A549 treated with AZD2906 at 1 μM for 4 hours (cell line): ENCODE measurements at places on chromosomes 6 and 20. TPM values are rescaled to one million over a fixed set of nuclear protein-coding genes. Genes with fewer than 3 reads are reported as not detected.

The TPBG gene
- 30.1 to 35.9 TPM (median 35.1 TPM) in 5 replicates for total RNA-seq

The KIAA0408 gene
- 5.1 to 5.8 TPM (median 5.6 TPM) in 5 replicates for total RNA-seq

The SASH1 gene
- total RNA-seq: 2.0 to 2.8 TPM (median 2.4 TPM) in 5 replicates

The ZGPAT gene
- 20.1 to 30.0 TPM (median 26.1 TPM) in 5 replicates for total RNA-seq

The DUSP15 gene
- 0.75 to 1.1 TPM (median 0.94 TPM) in 5 replicates for total RNA-seq

The RHAG gene
- 0.05 to 0.06 TPM in 2 of 5 replicates, not detected in the others for total RNA-seq

The CST1 gene
- total RNA-seq: 0.80 to 2.1 TPM (median 1.2 TPM) in 5 replicates

The LY6G6D gene
- total RNA-seq: not detected in 5 replicates

The DDX27 gene
- 54.1 to 60.0 TPM (median 58.3 TPM) in 5 replicates for total RNA-seq

The MTCH1 gene
- 116 to 134 TPM (median 132 TPM) in 5 replicates for total RNA-seq

The MMP24 gene
- total RNA-seq: 26.7 to 31.9 TPM (median 30.4 TPM) in 5 replicates

The KCNK5 gene
- total RNA-seq: 1.2 to 1.4 TPM (median 1.3 TPM) in 5 replicates

The TNFRSF6B gene
- 0.22 to 0.87 TPM (median 0.69 TPM) in 5 replicates for total RNA-seq

The CCDC167 gene
- total RNA-seq: 43.0 to 49.0 TPM (median 46.3 TPM) in 5 replicates

The MOG gene
- total RNA-seq: not detected in 5 replicates

The ETV7 gene
- 0.08 to 0.20 TPM (median 0.13 TPM) in 4 of 5 replicates, not detected in the other for total RNA-seq

The SLC52A3 gene
- 0.32 to 0.54 TPM (median 0.49 TPM) in 5 replicates for total RNA-seq

The BPI gene
- not detected in 5 replicates for total RNA-seq

The L3MBTL3 gene
- total RNA-seq: 2.1 to 3.1 TPM (median 3.0 TPM) in 5 replicates

The PNISR gene
- total RNA-seq: 21.4 to 28.6 TPM (median 24.5 TPM) in 5 replicates

The AHI1 gene
- 6.3 to 8.1 TPM (median 7.6 TPM) in 5 replicates for total RNA-seq

The MOCS3 gene
- total RNA-seq: 5.8 to 6.5 TPM (median 6.1 TPM) in 5 replicates

The RAET1E gene
- 1.6 to 3.6 TPM (median 2.8 TPM) in 5 replicates for total RNA-seq

The SSTR4 gene
- total RNA-seq: 0.43 to 0.96 TPM (median 0.79 TPM) in 5 replicates

The TSBP1 gene
- total RNA-seq: not detected in 5 replicates
